ENCODE measurements at places on chromosomes 5 and 9.

DNA sequence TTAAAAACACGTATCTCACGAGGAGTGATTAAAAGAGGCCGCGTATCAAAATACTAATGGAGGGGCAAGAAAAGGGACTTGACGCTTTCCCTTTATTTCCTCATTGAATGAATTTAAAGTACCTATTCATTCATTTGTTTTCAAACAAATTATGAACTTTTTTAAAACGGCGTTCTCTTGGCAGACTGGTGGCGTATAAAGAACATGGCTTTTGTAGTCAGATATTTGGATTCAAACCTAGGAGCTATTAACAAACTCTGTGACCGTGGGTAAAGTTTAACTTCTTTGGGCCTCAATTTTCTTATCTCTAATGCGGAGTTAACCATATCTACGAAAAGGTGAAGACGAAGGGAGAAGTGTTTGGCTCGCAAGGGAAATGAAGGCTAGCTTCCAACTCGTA lies 876 bp downstream of the CAAP1 start:
- H3K27me3 ChIP-seq, result no peaks in the 10 kb centered on the region
- no peaks in the 10 kb centered on the region for H3K36me3 ChIP-seq
- no peaks in the 10 kb centered on the region for H3K4me1 ChIP-seq
- peak overlapping the region; percentile 99 for H3K4me3 ChIP-seq
- DNase-seq, result no peak

GRCh38 chr5:74403771-74404170 lies 236.8 kb downstream of the ENC1 start:
- peaks cover 6% of the 10 kb centered on the region for H3K4me1 ChIP-seq
- H3K27ac ChIP-seq, result no peak overlapping the region
- H3K27me3 ChIP-seq, result no peaks in the 10 kb centered on the region
- DNase-seq, result no peak
- H3K36me3 ChIP-seq, result no peaks in the 10 kb centered on the region

DNA sequence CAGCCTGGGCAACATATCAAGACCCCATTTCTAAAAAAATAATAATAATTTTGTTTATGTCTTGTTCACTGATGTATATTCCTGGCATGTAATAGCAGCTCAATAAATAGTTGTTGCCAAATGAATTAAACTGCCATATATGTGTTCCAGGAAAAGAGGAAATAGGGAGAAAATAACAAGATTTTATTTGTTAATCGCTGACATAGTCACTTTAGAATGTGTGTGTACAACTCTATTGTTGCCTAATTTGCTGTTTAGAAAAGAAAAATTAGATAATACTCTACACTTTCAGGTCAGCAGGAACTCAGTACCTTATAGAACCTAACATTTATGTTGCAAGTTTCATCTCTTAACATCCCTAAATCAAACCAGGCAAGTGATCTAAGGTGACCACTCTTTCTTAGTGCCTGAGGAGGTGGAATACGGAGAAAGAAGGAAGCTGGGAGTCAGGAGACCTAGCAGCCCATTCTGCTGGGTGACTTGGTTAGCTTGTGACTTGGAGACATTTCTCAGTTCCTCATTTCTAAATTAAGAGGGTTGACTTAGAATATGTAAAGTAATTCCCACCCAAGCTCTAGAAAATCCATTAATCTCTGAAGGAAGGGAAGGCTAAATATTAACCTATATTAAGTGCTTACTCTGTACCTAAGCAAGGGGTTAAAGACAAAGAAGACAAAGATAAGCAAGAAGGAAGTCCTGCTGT lies 110.3 kb upstream of the IQGAP2 start:
- H3K4me1 ChIP-seq, result peaks cover 1% of the 10 kb centered on the region
- no peaks in the 10 kb centered on the region for H3K27me3 ChIP-seq
- H3K4me3 ChIP-seq, result no peak overlapping the region
- H3K36me3 ChIP-seq, result no peaks in the 10 kb centered on the region

DNA sequence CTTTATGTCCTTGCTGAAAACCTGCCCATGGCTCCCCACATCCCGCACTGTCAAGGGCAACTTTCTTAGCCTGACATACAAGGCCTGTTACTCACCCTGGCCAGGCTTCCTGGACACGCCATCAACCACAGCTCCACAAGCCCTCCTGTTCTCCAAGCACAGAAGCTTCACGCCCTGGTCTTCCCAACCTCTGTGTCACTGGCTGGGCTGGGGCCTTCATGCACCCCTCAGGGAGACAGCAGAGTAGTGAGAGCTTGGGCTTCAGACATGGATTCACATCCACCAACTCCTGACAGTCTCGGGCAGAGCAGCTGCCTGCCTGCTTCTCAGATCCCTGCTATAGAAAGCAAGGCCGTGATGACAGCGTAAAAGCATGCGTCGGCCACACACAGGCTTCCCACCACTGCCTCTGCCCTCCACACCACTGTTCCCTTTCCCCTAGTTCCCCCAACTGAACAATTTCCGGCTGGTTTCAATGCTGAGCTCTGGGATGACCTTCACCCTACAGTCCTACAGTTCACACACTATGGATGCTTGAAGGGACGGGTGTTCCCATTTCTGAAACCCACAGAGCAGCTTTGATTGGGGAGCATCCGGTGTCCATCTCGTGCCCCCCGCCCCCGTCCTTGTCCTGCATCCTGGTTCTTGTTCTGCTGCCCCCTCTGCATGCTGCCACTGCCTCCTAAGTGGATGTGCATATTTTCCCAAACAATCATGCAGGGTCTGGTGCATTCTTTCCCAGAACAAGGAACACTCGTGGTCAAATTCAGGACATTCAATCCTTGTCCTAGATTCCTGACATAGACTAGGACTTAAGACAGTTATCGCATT lies 33.4 kb upstream of the ADAMTS2 start:
- peaks cover 5% of the 10 kb centered on the region for H3K4me1 ChIP-seq
- DNase-seq, result no peak
- H3K4me3 ChIP-seq, result no peak overlapping the region
- H3K27me3 ChIP-seq, result no peaks in the 10 kb centered on the region
- no peak overlapping the region for H3K27ac ChIP-seq
- H3K36me3 ChIP-seq, result no peaks in the 10 kb centered on the region

DNA sequence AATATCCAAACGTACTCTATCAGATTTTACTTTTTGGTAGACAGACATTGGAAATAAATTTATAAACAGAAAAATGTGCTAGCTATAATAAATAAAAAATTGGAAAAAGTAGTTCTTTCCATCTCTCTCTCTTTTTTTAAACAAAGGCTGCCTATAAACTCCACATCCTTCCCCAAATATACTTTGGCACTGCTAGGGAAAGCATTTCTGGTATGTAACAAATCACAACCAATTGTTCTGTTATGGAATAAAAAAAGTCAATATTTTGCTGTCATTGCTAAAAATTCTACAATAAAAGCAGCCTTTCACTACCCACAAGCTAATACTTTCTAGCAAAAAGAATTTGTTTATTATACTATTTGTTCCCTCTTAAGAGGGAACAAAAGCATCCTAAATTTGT lies 169.2 kb upstream of the TARS1 start:
- no peak overlapping the region for H3K4me3 ChIP-seq
- no peaks in the 10 kb centered on the region for H3K36me3 ChIP-seq
- H3K27ac ChIP-seq, result no peak overlapping the region
- no peaks in the 10 kb centered on the region for H3K27me3 ChIP-seq
- DNase-seq, result no peak
- peaks cover 7% of the 10 kb centered on the region for H3K4me1 ChIP-seq

GRCh38 chr5:75510417-75510835 lies 1.0 kb downstream of the CERT1 start:
- H3K27me3 ChIP-seq, result no peaks in the 10 kb centered on the region
- H3K27ac ChIP-seq, result no peak overlapping the region
- H3K4me1 ChIP-seq, result no peaks in the 10 kb centered on the region
- no peak for DNase-seq
- peaks cover 8% of the 10 kb centered on the region for H3K36me3 ChIP-seq
- H3K4me3 ChIP-seq, result peak overlapping the region; percentile 95

- no peaks in the 10 kb centered on the region for H3K36me3 ChIP-seq
- no peak overlapping the region for H3K4me3 ChIP-seq
- no peak overlapping the region for H3K27ac ChIP-seq
- H3K27me3 ChIP-seq, result no peaks in the 10 kb centered on the region
- H3K4me1 ChIP-seq, result peaks cover 9% of the 10 kb centered on the region
- DNase-seq, result no peak
Observed at GRCh38 chr9:69577123-69577522, 95.0 kb downstream of the APBA1 start.

- H3K27ac ChIP-seq, result no peak overlapping the region
- no peak overlapping the region for H3K4me3 ChIP-seq
- H3K4me1 ChIP-seq, result no peaks in the 10 kb centered on the region
- no peaks in the 10 kb centered on the region for H3K27me3 ChIP-seq
Observed at GRCh38 chr9:79940919-79941318, 369.2 kb downstream of the TLE4 start.

DNA sequence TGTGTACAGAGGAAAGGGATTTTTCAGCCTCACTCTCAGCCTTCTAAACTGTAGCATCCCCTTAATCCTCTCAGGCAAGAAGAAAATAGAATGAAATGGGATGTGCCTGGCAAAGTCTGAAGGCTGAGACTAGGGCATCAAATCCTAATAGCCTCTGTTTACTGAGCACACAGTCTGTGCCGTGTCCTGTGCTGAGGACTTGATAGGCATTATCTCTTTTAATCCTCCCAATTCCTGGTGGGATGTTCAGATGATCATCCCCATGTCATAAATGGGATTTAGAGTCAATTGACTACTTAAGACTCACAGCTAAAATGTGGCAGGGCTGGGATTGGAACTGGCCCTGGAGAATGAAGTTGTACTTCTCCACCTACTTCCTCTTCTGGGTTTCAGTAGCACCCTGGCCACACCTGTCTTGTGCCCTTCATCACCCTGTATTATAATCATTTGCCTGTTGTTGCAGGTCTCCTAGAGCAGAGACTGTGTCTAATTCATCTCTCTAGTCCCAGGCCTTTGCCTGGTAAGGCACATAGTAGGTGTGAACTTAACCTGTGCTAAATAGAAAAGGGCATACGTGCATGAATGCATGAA lies 81.0 kb downstream of the WWC1 start:
- H3K36me3 ChIP-seq, result no peaks in the 10 kb centered on the region
- H3K27ac ChIP-seq, result no peak overlapping the region
- DNase-seq, result no peak
- H3K4me1 ChIP-seq, result no peaks in the 10 kb centered on the region
- no peaks in the 10 kb centered on the region for H3K27me3 ChIP-seq

DNA sequence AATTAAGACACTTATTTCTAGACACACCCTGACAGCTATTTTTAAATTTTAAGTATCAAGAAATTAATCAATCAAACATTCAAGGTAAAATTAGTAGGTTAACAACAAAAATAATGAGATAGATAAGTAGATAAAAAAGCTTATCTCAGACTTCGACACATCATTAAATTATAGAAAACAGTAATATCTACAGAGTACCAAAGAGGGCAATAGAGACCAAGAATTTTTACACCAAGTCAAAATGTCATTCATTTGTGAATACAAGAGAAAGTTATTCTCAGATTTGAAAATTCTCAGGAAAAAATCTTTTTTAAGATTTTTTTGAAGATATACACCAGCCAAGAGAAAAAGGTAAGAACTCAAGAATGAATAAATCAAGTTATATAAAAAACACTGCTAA lies 445.6 kb downstream of the ACTL7B start:
- DNase-seq, result no peak
- H3K36me3 ChIP-seq, result no peaks in the 10 kb centered on the region
- H3K27me3 ChIP-seq, result no peaks in the 10 kb centered on the region
- H3K27ac ChIP-seq, result no peak overlapping the region
- H3K4me1 ChIP-seq, result no peaks in the 10 kb centered on the region

GRCh38 chr5:57113481-57113880 lies 60.4 kb upstream of the GPBP1 start:
- H3K4me1 ChIP-seq, result no peaks in the 10 kb centered on the region
- no peaks in the 10 kb centered on the region for H3K36me3 ChIP-seq
- no peak overlapping the region for H3K27ac ChIP-seq

DNA sequence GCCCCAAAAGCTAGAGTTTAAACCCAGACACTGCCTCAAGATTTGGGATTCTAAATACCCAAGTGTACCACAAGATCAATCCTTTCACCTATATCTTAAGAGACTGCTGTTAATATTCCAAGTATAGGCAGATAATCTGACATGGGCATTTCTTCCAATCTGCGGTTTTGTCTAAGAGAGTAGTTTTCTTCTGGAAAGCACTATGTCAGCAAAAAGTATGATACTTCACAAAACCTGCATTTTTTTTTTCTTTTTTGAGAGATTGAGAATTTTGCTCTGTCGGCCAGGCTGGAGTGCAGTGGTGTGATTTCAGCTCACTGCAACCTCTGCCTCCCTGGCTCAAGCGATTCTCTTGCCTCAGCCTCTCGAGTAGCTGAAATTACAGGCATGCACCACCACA lies 190.7 kb upstream of the TYRP1 start:
- no peak overlapping the region for H3K27ac ChIP-seq
- DNase-seq, result no peak
- no peak overlapping the region for H3K4me3 ChIP-seq
- no peaks in the 10 kb centered on the region for H3K4me1 ChIP-seq
- H3K27me3 ChIP-seq, result no peaks in the 10 kb centered on the region

DNA sequence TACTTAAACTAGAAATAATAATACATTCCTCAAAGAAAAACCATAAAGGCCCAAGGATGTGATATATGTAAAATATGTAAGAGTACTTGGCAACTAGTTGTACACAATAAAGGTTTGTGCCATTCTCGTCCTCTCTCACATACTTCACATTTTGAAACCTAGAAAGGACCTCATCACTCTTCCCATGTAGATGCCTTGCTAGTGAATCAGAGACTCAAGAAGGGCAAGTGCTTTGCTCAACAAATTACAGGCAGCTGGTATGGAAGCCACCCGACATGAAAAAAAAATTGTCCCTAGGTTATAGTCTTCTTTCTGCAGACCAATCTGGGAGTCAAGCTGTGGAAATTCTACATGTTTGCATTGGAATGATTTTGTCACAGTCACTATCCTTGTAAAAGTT lies 31.7 kb downstream of the ADRB2 start:
- no peak overlapping the region for H3K4me3 ChIP-seq
- DNase-seq, result no peak
- no peaks in the 10 kb centered on the region for H3K27me3 ChIP-seq
- H3K36me3 ChIP-seq, result no peaks in the 10 kb centered on the region

DNA sequence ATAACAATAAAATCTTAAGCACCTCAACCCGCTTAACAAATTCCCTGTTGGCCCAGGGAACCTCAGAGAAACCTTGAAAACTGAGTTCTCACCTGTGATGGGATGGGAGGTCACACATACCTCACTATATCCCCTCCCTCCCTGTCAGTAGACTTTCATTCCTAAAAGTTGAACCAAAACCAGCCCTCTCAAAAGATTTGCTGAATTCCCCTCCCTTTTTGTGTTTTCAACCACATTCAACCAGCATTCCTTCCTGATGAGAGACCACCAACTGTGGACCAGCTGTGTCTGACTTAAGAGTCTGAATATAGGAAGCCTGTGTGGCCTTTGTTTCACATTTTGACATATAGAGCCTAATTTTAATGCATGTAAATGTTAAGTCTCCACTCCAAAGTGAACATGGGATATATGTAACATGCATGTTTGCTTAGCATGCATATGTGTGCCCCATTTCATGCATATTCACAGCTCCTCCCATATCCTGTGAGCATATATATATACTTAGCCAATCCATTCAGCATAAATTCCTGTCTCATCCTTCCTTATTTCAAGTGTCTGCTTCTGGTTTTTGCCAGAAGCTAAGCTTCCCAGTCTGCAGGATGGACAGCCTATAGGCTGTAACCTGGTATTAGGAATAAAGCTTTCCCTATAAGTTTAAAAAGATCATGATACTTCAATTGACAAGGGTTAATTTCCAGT lies 604.6 kb downstream of the PTPRD start:
- H3K27ac ChIP-seq, result no peak overlapping the region
- H3K4me3 ChIP-seq, result no peak overlapping the region
- peak; percentile 56 for DNase-seq
- no peaks in the 10 kb centered on the region for H3K4me1 ChIP-seq
- H3K27me3 ChIP-seq, result no peaks in the 10 kb centered on the region

GRCh38 chr9:95727947-95728520 lies 147.5 kb upstream of the ERCC6L2 start:
- no peaks in the 10 kb centered on the region for H3K4me1 ChIP-seq
- no peak overlapping the region for H3K27ac ChIP-seq
- H3K27me3 ChIP-seq, result no peaks in the 10 kb centered on the region
- H3K36me3 ChIP-seq, result no peaks in the 10 kb centered on the region
